Anterior cingulate cortex (tissue), 58 donors: ENCODE measurements at places on chromosomes 11 and 22.

- DNase-seq: no peak
These were observed 30.0 kb upstream of the FAR1 start for GRCh38 chr11:13638422-13638821.

GRCh38 chr22:50276143-50276542 lies 6.0 kb upstream of the MAPK11 start:
- peak; percentile 92 for DNase-seq

GRCh38 chr22:24775769-24776492 lies 1.4 kb upstream of the PIWIL3 start:
- no peak for DNase-seq

DNA sequence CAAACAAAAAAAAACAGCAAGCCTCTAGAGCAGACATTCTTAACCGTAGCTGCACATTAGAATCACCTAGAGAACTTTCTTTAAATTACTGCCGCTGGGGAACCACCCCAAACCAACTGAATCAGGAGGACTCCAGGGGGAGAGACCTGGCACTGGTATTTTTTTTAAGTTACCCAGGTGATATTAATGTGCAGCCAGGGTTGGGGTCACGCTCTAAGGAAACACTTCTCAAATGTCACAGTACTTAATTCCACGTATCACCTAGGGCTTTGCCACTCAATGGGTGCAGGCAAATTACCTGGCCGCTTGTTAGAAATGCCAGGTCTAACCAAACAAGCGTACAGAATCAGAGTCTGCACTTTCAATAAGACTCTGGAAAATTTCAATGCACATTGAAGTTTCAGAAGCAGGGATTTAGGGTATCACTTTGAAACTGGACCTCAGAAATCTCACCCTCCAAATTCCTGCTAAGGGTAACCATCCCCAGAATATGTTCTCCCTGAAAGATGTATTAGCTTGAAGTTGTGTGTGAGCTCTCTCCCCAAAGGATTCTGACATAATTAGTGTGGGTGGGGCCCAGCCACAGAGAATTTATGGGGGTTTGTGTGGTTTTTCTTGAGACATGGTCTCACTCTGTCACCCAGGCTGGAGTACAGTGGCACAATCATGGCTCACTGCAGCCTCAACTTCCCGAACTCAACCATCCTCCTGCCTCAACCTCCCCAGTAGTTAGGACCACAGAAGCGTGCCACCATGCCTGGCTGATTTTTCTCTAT lies 12.7 kb upstream of the ISX start:
- DNase-seq: no peak

GRCh38 chr11:788953-789940 lies 643 bp downstream of the CEND1 start:
- DNase-seq: no peak

DNA sequence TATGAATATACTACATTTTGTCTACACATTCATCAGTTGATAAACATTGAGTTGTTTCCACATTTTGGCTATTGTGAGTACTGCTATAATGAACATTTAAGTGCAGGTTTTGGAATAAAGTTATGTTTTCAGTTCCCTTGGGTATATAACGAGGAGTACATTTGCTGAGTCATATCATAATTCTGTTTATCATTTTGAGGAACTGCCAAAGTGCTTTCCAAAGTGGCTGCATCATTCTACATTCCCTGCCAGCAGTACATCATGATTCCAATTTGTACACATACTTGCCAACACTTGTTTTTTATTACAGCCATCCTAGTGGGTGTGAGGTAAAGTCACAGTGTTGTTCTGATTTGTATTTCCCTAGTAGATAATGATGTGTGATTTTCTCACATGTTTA lies 1458.6 kb upstream of the TENM4 start:
- no peak for DNase-seq
